Stimulated activated CD4-positive, alpha-beta T cell treated with anti-CD3 and anti-CD28 coated beads, Interleukin-12 subunit alpha, Interleukin-12 subunit beta, amount 100 ng/mL, for 24 hours (primary cell): ENCODE measurements at places on chromosomes 3 and 15.

- DNase-seq, result no peak
These were observed 39.3 kb downstream of the EDEM1 start for GRCh38 chr3:5226783-5227182.

DNA sequence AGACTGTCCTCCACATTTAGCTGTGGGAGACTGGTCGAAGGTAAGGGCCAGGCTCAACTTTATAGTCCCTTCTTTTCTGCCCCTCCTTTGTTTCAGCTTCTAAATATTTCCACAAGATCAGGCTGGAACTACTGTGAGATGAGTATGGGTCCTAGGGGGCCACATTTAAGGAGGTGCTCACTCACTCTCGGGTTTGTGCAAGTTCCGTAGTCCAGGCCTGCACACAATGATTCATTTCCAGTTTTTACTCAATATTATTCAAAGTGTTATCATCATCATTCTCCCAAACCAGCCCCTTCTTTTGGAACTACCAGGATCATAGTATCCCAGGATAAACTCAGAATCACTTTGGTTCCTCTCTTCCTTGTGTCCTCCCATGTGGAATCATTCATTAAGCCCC, 289.1 kb downstream of the ADAMTSL3 start:
- DNase-seq, result no peak

- DNase-seq, result no peak
These were observed 486.2 kb downstream of the IGSF11 start for GRCh38 chr3:118548434-118548833.

- no peak for DNase-seq
These were observed 21.0 kb upstream of the CTXND1 start for GRCh38 chr15:80272987-80273386.

DNA sequence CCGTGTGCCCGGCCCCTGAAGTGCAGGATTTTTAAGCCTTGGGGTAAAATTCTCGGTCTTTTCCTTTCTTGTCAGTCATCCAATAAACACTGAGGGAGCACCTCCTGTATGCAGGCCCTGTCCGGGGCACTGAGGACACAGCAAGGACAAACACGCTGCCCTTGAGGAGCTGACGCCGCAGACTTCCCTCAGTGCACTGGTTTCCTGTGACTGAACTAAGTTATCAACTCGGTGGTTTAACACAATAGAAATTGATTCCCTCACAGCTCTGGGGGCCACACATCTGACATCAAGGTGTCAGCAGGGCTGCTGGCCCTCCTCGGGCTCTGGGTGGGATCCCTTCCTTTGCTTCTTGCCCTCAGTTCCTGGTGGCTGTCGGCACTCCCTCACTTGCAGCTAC, 65.1 kb downstream of the ZNF445 start:
- DNase-seq, result no peak

- DNase-seq, result no peak
These were observed 27.8 kb upstream of the ALDH1L1 start for GRCh38 chr3:126208182-126208581.

DNA sequence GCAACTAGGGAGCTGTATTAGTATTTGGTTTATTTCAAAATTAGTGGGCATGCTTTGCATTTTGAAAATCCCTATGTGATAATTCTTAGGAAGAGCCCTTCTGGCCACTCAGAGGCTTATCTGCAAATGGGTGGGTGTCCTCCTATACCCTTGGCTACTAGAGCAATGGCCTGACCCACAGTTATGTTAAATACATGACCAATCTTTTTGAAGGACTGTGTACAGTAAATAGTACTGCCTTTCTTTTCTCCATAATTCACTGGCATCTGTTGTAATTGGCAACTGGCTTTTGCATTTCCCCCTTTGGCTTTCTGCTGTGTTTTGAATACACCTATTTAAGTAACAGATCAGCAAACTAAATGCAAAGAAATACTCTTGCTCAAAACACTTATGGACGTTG, 175.4 kb downstream of the ANXA2 start:
- DNase-seq, result no peak

- no peak for DNase-seq
These were observed 56.1 kb upstream of the PIAS1 start for GRCh38 chr15:67997996-67998395.

GRCh38 chr15:63015618-63016017, 26.9 kb upstream of the TPM1 start:
- no peak for DNase-seq

DNA sequence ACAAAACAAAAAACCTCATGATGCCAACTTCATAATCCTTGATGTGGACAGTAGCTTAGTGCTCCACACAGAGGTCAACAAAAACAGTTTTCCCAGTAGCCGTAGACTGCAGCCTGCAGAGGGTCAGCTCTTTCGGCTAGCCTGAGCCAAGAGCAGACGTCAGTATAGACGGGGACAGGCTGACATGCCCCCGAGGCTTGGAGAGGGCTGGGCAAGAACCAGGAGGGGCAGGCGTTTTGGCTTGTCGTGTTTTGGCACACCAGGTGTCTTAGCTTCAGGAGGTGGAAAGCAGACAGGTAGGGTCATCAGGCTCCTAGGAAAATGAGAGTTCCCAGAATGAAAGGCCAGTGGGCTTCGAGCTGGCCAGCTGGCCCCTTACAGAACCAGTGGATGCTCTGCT, 21.8 kb downstream of the CAND2 start:
- no peak for DNase-seq

DNA sequence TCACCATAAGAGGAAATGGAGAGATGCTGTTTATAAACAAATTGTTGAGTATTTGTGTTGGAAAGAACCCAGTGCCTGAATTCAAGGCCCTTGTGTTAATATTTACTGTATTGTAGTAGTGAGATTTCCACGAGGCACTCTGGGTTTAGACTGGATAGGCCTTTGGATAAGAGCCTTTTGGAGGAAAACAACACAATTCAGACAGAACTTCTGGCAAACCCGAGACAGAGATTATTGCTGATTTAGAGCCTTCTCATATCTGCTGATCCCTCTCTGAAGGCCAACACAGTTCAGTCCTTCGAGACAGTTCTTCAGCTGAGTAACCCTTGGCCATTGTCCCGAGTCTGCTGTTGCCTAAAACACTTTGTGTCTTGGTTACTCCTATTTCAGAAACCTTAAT, 55.7 kb downstream of the LMCD1 start:
- DNase-seq, result no peak

DNA sequence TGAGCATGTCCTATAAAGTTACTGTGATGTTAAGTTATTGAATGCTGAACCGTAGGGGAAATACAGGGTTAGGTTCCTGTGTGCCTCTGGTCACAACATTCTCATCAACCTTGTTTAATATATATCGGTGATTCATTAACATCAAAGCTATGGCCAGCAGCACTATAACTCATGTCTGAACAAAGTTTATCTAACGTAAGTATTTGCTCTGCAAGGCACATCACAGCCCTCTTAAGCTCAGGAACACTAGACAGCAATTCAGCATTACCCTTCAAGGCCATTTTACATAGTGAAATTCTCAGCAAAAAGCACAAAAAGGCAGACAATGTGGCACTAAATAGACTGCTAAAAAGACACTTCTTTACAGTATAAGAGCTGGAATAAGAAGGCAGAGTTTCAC, 48.2 kb upstream of the FNDC3B start:
- no peak for DNase-seq
